Glomerular endothelial cell (primary cell): ENCODE measurements at places on chromosomes 1 and 21. TPM values are rescaled to one million over a fixed set of nuclear protein-coding genes. Genes with fewer than 3 reads are reported as not detected.

The FNDC10 gene
- total RNA-seq: 5.2 and 9.9 TPM in 2 replicates

The HORMAD1 gene
- 0.47 TPM in 1 of 2 replicates, not detected in the other for total RNA-seq

The LEMD1 gene
- not detected in 2 replicates for total RNA-seq

The LRRC38 gene
- total RNA-seq: 0.19 TPM in 1 of 2 replicates, not detected in the other

The ATP1A4 gene
- total RNA-seq: not detected in 2 replicates

The SUSD4 gene
- not detected in 2 replicates for total RNA-seq

The S100A8 gene
- total RNA-seq: not detected in 2 replicates
